ENCODE measurements at places on chromosomes 4 and X.

GRCh38 chr4:164293203-164293602, 460.7 kb upstream of the SMIM31 start:
- no peak for DNase-seq

DNA sequence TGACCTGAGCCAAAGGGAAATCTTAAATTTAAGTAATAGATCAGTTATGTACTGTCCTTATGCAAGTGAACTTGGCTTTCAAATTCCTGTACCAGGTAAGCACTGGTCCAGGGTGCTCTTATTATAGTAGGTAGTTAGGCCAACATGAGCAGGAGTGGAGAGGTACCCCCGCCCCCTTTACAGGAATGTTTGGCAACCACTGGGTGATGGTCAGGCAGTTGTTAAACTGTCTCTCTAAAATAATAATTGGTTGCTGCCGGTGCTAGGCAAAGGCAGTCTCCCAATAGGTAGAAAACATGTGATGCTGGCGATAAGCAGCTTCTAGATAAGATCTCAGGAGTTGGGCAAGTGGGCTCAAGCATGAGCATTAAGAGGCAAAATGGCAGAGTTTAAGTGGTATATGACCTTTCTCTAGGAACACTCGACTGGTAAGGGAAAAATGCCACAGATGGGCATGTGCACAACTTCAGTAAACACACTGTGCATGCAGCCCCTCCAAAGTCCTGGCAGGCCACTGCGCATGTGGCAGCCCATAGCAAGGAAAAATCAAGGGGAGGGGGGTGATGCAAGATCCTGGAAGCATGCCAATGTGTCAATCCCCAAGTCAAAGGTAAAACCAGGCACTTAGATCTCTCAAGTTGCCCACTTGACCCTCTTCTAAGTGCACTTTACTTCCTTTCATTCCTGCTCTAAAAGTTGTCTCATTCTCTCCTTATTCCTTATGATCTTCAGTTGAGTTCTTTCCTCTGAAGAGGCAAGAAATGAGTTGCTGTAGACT, 1239.7 kb downstream of the C4orf33 start:
- DNase-seq, result no peak

DNA sequence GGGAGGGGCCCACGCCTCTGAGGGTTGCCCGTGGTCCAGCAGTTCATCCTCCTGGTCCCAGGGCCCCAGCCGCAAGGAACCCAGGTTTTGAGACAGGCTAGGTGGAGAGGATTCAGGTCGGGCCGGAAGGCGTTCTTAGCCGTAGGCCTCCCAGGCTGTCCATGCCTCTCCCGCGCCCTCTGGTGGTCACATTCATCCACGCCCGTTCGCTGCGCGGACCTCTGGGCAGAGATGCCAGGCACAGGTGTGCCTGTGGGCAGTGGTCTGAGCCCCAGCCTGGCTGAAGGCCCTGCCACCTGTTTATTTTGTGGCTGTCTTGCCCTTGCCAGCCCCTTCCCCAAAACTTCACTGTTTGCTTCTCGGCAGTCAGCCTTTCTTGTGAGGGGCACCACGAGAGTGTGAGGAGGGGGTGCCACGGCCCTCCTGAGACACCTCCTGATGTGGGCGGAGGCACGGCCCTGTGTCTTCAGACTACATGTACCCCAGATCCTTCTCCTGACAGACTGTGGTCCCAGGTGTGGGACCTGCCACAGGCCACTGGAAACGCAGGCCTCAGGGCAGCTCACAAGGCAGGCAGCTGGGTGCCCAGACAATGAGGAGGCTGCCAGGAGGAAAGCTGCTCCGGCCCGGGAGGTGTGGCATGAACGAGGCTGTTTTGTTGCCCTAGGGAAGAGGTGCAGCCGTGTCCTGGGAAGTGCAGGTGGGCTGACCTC, 5.0 kb downstream of the UVSSA start:
- DNase-seq, result peak; percentile 64

DNA sequence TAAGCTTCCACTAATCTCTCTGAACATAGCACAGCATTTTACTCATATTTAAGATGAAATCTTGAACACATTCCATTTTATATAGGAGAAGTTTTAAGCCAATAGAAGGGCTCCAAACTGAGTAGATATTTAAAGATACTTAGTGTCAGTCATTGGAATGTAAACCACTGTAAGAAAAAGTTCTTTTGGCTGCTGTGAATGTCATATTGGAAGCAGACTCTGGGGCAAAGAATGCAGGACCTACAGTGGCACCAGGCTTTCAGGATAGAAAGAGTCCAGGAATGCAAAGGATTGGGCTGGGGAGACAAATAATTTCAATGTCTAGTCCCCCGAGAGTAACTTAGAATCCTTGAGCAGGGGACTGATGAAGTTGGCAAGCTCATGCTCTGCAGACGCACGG, 1047.7 kb downstream of the STIM2 start:
- DNase-seq, result no peak

- DNase-seq, result no peak
Measured at GRCh38 chrX:85375333-85375738, 4.1 kb downstream of the POF1B start.

GRCh38 chrX:151687635-151688034, 7.6 kb upstream of the PRRG3 start:
- DNase-seq, result no peak

DNA sequence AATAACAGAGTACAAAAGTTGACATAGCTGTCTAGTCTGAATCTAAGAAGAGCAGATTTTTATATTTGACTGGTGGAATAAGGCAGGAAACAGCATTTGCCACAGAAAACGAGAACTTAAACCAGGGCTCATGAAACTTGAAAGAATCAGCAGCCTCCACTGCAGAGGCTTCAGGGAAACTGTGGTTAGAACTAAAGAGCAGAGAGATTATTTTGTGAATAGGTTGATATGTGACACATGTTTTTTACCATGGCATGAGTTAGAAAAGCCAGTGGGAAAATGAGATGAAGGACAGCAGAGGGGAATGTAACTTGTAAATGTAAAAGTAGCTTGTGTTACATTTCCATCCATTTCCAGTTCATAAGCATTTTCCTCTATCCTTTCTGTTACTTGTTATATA, 63.7 kb upstream of the CAMK2D start:
- DNase-seq, result no peak

- DNase-seq, result no peak
Measured at GRCh38 chr4:17957688-17958087, 63.9 kb downstream of the LCORL start.

DNA sequence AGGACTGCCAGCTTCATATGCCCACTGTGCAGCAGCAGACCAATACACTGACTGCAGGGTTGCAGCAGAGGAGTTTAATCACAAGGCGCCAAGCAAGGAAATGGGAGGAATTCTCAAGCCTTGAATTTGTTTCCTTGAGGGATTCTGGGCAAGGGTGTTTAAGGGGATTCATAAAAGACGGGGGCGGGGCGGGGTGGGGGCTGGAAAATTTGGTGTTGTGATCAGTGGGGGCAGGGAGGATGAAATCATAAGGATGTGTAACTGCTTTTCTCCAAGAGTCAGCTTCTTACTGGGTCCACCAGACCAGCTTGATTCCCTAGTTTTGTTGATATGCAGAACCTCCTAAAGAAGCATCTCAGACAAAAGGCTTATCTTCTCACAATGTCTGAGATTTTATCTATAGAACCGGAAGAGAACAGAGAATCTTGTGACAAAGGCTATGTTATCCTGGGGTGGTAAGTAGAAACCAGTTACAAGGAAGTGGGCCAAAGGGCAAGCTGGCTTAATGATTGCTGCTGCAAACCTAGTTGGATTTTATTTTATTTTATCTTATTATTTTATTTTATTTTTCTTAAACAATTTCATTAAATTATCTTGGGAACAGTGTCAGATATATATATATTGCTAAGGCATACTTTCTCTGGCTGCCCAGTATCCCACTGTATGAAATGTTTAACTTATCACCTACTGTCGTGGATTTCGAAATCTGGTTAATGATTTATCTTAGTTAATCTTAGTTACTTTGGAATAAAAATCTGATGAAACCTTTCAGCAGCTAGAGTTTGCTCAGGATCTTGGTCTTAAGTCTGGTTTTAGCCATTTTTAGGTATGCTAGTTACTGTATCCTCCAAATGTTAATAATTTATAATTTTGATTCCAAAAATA, 276.4 kb downstream of the RPA4 start:
- DNase-seq, result no peak

DNA sequence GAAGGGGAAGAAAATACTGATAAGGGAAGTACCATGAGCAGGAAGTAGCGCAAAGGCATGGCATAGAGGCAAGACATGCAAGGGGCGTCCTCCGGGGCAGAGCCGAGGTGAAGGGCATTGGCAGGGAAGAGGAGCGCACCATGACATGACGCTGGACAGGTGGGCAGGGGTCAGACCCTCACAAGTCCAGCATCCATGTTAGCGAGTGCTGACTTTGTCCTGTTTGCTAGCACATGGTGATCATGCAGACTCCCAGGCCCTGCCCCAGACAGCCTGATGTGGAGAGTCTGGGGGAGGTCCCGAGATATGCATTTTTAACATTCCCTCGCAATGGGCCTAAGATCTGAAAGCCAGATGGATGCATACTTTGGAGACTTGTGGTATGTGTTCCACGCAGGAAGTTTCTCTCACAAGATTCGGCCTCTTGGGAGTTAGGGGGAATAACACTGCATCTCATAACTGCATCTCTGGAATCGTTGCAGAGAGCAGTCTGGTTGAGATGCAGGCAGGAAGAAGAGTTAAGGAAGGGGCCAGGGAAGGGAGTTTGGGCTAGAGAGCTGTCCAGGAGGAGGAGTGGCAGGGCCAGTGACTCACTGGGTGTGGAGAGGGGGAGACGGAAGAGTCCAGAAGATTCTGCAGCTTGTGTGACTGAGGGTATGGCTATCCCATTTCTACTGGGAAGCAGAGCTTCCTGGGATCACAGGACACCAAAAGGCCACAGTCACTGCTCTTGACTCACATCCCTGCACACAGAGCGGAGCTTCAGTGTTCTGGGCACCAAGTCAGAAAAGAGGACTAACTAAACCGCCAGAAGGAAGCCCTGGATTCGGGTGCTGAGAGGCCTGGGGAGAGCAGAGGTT, 59.7 kb downstream of the FAM184B start:
- peak; percentile 95 for DNase-seq

GRCh38 chr4:117063961-117064696, 21.2 kb downstream of the TRAM1L1 start:
- DNase-seq, result no peak

GRCh38 chr4:74152836-74153235, 5.1 kb upstream of the MTHFD2L start:
- DNase-seq, result no peak

All from AG10803 (cell line).